ENCODE measurements at places on chromosomes 6 and 20.

DNA sequence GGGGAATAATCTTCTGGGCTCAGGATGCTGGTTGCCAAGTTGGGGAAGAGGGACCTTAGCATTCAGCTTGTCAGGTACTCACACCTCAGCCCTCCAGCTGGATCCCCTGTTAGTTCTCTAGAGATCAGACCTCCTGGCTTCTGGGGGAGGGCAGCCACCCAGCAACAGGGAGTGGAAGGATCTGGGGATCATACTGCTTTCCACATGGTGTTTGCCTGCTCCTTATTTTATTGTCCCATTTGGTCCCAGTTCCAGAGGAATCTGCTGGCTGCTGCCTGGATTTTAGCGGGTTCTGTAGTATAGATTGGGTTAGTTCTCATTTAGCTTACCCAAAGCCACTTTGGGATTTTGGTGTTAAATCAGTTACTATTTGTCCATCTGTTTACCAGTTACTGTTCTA is 29.3 kb downstream of the KAT14 start:
- no peak for DNase-seq

DNA sequence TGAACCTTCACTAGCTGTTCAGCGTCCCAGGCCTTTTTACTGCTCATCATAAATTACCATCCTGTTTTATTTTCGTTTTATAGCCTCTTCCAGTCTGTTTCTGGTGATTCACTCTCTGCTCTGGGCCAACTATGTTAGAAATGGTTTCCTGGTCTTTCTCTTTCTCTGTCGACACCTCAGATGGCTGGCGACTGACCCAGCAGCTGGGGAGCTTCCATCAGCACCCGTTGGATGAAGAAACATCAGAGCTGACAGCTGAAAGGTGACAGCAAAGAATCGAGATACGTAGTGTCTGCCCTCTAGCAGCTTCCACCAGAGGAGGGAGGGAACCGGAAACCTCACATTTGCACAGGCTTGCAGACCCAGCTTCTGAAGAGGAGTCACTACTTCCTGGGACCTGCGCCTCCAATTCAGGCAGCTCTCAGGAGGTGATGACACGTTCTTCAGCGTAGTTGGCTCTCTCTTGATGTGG is 82.9 kb upstream of the MLN start:
- no peak for DNase-seq

- DNase-seq, result no peak
These were observed 80.8 kb downstream of the PLEKHG1 start for GRCh38 chr6:150680510-150680909.

- DNase-seq, result no peak
These were observed 199.9 kb downstream of the DTNBP1 start for GRCh38 chr6:15462717-15463525.

GRCh38 chr6:163712566-163712961 is 298.0 kb downstream of the QKI start:
- DNase-seq, result no peak

DNA sequence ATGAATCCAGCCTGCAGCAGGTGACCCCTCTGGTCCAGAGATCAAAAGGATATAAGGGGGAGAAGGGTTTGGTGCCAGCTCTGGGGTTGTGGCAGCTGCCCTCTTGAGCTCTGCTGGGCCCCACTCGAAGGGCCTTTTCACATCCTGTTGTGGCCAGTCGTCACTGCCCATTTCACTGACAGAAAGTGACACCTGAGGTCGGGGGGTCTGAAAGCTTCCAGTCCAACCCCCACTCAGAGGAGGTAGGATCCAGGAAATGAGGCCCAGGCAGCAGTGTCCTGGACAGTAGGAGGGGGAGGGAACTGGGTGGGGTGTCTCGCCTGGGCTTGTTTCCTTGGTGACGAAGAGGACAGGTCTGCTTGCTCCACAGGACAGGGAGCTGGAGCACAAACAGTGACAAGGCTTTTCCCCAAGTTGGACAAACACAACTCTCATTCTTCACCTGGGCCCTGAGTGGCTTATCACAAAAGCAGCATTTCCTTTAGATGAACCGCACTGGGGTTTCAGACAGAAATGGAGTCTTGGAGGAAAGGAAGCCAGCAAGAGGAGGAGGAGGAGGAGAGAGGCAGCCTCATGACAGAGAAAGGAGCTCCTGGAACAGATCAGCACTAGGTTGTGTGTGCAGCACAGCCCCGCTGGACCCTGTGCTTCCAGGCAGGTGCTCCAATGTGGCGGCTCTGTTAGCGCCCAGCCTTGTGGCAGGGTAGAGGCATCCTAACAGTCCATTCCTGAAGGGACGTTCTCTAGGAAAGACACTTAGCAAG is 11.0 kb downstream of the FRS3 start:
- no peak for DNase-seq

GRCh38 chr6:16322666-16323312 is 84.4 kb downstream of the GMPR start:
- no peak for DNase-seq

GRCh38 chr20:51127713-51128112 is 104.8 kb upstream of the KCNG1 start:
- no peak for DNase-seq

- DNase-seq, result no peak
These were observed 655.3 kb downstream of the PHF3 start for GRCh38 chr6:64290867-64291266.

- DNase-seq, result peak; percentile 66
These were observed at the start of gene SLCO4A1 for GRCh38 chr20:62642051-62642665. Gene SLCO4A1, plus strand, starts transcription at chr20:62642503. Its CDS starts 13,952 bp downstream, at chr20:62656455.

DNA sequence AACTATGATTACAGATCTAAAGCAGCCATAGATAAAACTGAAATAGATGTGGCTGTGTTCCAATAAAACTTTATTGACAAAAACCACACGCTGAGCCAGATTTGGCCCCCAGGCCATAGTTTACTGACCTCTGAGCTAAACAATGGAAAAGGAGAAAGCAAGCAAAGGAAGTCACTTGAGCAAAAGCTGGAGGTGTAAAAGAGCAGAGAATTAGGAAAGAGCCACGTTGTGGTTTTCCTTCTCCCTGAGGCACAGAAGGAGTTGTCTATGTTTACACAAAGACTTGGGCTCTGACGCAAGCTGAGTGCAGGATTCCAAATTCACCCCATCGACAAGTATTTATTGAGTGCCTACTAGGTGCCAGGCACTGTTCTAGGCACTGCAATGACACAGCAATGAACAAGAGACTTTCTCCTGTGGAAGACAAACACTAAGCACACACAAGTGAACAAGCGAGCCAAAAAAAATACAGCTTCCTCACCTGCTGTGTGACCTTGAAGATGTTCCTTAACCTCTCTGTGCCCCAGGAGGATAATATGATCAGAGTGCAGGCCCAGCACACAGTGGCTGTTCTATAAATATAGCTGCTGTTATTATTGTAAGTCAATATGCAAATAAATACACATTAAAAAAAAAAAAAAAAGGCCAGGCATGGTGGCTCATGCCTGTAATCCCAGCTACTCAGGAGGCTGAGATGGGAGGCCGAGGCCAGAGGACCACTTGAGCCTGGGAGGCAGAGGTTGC is 75.4 kb upstream of the PTPN1 start:
- no peak for DNase-seq

GRCh38 chr6:73282871-73283270 is 19.9 kb upstream of the KHDC1 start:
- DNase-seq, result no peak

DNA sequence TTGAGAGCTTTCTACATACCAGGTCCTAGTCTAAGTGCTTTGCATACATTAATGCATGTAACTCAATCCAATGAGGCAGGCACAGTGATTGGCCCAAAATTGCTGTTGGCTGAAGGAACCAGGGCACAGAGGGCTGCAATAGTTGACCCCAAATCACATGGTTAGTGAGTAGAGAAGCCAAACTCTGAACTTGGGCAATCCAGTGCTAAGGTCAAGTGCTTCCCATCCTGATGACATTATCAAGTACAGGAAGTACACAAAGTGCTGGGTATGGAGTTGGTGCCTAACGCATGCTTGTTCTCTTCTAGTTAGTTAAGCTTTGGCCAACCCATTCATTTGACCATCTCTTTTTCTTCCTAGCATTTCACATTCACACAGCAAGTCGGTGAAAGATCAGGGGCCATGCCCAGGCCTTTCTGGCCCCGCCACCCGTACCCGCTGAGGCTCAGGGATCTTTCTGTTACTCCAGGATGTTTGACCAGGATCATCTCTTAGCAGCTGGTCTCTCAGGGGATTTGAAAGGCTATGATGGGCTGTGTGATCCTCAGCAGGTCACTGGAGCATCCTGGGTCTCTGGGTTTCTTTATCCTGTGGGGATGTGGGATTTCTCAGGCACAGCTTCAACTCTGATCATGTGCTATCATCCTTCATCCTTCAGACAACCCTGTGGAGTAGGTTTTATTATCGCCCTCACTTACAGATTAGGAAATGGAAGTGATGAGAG is 7.0 kb downstream of the KCNB1 start:
- no peak for DNase-seq

GRCh38 chr6:161578478-161578877 is 304.6 kb upstream of the AGPAT4 start:
- no peak for DNase-seq

GRCh38 chr6:43265564-43265963 is 22.3 kb downstream of the TTBK1 start:
- no peak for DNase-seq

Data from DMS79 (cell line).